Kidney (tissue), 22 donors: ENCODE measurements at places on chromosomes 11 and 22. TPM values are rescaled to one million over a fixed set of nuclear protein-coding genes. Genes with fewer than 3 reads are reported as not detected.
A peak's percentile ranks its signal among the peaks of the same experiment; 100 is the strongest.

DNA sequence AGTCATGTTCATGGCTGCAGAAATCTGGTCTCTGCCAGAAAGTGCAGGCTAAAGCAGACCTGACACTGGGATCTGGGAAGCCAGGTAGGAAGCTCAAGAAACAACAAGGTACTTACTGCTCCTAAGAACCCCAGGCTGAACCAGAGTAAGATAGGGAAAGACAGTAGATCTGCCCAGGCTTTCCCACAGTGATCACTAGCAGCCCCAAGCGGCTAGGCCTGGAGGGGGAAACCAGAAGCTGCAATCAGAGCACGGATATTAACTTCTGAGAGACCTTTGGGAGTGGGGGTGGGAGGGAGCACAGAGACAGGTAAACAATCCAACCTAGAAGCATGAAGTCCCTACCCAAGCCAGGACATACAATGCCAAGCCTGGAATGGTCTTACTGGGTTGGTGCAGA lies 135.2 kb upstream of the C11orf58 start:
- DNase-seq: peak; percentile 56
- H3K27me3 ChIP-seq: no peaks in the 10 kb centered on the region
- peaks cover 2% of the 10 kb centered on the region for H3K4me1 ChIP-seq
- H3K36me3 ChIP-seq: no peaks in the 10 kb centered on the region
- H3K27ac ChIP-seq: peak overlapping the region; percentile 82
- peak overlapping the region; percentile 93 for H3K4me3 ChIP-seq

DNA sequence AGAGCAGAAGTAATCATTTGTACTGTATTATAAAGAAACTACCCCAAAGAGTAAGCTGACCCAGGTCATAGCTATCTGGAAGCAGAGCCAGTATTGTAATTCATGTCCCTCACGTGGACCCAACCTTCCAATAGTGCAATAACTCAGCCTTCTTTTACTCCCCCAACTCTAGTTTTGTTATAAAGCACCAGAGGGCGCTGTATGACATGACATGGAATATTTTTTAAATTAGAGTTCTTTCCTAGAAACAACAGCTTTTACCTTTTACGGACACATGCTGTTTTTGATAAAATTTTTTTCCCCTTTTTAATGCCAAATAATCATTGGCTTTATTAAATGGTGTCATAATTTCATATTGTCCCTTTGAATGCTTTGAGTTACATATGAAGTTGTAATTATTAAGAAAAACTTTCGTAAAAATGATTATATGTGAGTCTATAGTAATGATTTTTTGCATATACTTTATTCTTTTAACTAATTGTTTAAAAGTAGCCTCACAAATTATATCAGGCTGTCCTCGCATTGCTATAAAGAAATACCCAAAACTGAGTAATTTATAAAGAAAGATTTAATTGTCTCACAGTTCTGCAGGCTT lies 76.9 kb downstream of the DKK3 start:
- no peak overlapping the region for H3K4me3 ChIP-seq
- no peak overlapping the region for H3K27ac ChIP-seq
- peak; percentile 77 for DNase-seq
- H3K36me3 ChIP-seq: peaks cover 5% of the 10 kb centered on the region

DNA sequence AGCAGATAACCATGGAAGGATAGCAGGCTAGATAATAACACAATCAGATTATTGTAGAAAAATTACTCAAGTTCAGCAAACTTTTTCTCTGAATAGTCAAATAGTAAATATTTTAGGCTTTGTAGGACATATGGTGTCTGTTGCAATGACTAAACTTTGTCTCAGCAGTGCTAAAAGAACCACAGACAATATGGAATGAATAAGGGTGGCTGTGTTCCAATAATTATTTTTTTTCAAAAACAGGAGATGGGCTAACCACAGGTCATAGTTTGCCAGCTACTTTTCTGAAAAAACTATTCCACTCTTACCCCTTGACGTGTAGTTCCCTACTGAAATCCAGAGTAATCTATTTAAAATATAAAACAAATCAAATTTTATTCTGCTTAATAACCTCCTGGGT lies 153.9 kb upstream of the LRRC4C start:
- H3K27ac ChIP-seq: no peak overlapping the region
- no peaks in the 10 kb centered on the region for H3K36me3 ChIP-seq
- no peaks in the 10 kb centered on the region for H3K27me3 ChIP-seq
- no peak for DNase-seq
- no peaks in the 10 kb centered on the region for H3K4me1 ChIP-seq

DNA sequence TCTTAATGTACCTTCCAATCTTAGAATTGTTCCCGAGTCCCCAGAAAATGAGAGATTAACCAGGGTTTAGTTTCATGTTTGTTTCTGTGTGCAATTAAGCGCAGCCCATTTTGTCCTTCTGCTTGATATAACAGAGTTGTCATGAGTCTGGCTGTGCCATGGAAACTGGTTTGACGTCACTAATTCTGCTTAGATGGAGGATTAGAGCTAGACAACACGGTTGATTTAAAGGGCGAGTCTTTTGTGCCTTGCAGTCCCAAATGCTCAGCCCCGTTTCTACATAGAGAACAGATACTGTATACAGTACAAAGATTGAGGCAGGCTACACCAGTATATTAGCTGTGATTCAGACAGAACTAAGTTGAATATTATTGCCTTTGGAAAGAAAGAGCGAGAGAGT lies 45.5 kb upstream of the ALKBH3 start:
- no peaks in the 10 kb centered on the region for H3K27me3 ChIP-seq
- no peaks in the 10 kb centered on the region for H3K36me3 ChIP-seq
- no peak overlapping the region for H3K4me3 ChIP-seq
- H3K4me1 ChIP-seq: no peaks in the 10 kb centered on the region
- peak overlapping the region; percentile 32 for H3K27ac ChIP-seq

- no peak for DNase-seq
- no peak overlapping the region for H3K27ac ChIP-seq
- peaks cover 13% of the 10 kb centered on the region for H3K4me1 ChIP-seq
- no peaks in the 10 kb centered on the region for H3K27me3 ChIP-seq
Observed at GRCh38 chr11:7522121-7522520, 8.3 kb downstream of the PPFIBP2 start.

Gene PIH1D2
- 7.5 TPM for total RNA-seq

Gene NXPE1
- 0.25 TPM for total RNA-seq

DNA sequence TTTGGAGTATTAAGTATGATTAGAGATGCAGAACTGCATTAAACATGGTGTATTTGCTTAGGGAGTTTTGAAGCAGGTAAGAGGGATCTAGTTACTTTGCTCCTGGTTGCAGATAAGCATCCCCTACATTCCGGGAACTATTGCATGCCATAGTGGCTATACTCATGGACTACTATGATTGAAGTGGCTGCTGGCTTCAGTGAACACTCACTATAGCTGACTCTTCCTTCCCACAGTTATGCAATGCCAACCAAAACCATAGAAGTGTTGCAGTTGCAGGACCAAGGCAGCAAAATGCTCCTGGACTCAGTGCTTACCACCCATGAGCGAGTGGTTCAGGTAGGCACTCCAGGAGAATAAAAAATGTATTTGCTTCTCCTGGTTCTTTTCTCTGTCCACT lies 17.0 kb downstream of the COA4 start:
- DNase-seq: no peak
- peaks cover 6% of the 10 kb centered on the region for H3K36me3 ChIP-seq
- H3K4me3 ChIP-seq: no peak overlapping the region
- no peak overlapping the region for H3K27ac ChIP-seq
- H3K27me3 ChIP-seq: no peaks in the 10 kb centered on the region

- no peak overlapping the region for H3K27ac ChIP-seq
- no peaks in the 10 kb centered on the region for H3K4me1 ChIP-seq
- H3K36me3 ChIP-seq: no peaks in the 10 kb centered on the region
- H3K4me3 ChIP-seq: no peak overlapping the region
Observed at GRCh38 chr22:33000342-33001280, 57.6 kb downstream of the SYN3 start.

DNA sequence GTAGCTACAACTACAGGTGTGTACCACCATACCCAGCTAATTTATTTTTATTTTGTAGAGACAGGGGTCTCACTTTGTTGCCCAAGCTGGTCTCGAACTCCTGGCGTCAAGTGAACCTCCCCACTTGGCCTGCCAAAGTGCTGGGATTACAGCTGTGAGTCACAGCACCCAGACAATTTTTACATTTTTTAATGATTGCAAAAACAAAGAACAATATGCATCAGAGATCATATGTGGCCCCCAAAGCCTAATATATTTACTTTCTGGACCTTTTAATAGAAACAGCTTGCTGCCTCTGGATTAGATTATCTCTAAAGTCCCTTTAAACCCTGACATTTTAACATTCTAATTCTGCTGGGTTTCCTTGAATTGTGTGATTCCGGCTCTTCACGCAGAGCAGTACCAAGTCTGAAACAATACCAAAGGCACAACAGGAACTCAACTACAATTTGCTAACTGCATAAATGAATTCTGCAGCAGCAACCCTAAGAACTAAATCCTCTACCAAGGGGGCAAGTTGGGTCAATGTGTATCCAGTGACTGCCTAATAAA lies 25.0 kb downstream of the RAB30 start:
- no peak for DNase-seq
- no peaks in the 10 kb centered on the region for H3K27me3 ChIP-seq
- peaks cover 3% of the 10 kb centered on the region for H3K4me1 ChIP-seq
- H3K4me3 ChIP-seq: no peak overlapping the region

DNA sequence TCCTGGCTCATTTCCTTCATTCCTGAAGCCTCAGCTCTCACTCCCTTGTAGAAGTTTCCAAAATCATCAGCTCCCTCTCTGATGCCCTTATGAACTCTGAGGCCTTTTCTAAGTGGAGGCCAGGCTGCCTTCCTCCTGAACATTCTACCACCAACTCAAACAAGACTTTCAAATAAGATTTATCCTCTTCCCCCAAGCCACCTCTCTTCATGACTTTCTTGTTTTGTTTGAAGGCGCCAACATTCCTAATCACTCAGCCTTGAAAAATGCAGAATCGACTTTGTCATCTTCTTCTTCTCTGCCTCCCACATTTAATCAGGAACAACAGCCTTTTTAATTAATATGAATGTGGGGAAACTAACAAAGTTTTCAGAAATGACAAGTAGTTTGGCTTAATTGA lies 927.9 kb downstream of the OPCML start:
- no peak overlapping the region for H3K27ac ChIP-seq
- no peaks in the 10 kb centered on the region for H3K4me1 ChIP-seq
- no peaks in the 10 kb centered on the region for H3K27me3 ChIP-seq
- no peak for DNase-seq

DNA sequence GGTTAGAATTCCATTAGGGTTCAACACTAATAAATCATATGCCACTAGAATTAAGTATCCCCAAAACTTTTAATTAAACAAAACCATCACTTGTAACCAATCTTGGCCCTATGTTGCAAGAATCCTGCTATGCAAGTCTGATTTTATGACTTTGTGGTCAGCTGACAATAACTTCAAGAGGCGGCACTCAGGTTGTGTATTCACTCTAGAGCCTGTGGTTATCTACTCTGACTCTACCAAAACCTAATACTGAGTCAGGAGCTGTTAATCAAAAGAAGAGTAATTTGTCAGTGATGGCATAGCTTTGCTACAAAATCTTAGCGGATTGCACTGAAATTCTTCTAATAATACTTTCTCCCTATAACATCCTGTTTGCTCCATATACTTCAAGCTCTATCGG lies 253.7 kb downstream of the AASDHPPT start:
- DNase-seq: no peak
- H3K27me3 ChIP-seq: no peaks in the 10 kb centered on the region

- no peak overlapping the region for H3K4me3 ChIP-seq
- no peak overlapping the region for H3K27ac ChIP-seq
- H3K36me3 ChIP-seq: no peaks in the 10 kb centered on the region
- no peaks in the 10 kb centered on the region for H3K4me1 ChIP-seq
Observed at GRCh38 chr11:131957201-131957600, 586.8 kb downstream of the NTM start.

DNA sequence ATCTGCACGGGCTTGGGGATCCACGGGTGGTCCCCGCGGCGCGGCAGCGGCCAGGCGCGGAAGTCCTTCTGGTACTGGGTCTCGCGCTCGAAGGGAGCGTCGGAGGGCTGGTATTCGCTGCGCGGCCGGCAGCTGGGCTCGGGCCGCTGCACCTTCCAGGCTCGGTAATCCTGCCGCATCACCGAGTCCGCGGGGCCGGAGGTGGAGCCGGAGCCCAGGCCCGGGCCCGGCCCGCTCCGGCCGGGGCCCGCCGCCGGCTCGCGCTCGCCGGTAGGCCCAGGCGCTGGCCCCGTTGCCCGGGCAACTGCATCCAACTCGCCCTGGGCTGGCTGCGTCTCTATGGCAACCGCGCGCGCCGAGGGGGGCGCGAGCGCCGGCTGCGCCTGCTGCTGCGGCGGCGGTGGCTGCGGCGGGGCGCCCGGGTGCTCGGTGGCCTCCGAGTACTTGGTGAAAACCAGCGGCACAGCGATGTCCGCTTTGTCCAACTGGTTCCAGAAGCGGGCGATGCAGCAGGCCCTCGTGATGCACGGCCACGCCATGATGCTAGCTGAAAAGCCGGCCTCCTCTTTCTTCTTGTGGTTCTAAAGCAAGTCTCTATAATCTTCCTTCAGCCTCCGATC lies 897 bp downstream of the MAP6 start:
- no peaks in the 10 kb centered on the region for H3K36me3 ChIP-seq
- peak overlapping the region; percentile 54 for H3K4me3 ChIP-seq
- peaks cover 2% of the 10 kb centered on the region for H3K27me3 ChIP-seq
- no peak overlapping the region for H3K27ac ChIP-seq

Gene TRIM34
- total RNA-seq: 6.7 TPM

- H3K27ac ChIP-seq: peak overlapping the region; percentile 32
- H3K4me3 ChIP-seq: peak overlapping the region; percentile 61
- DNase-seq: peak; percentile 92
Observed at GRCh38 chr11:46380340-46381047, 975 bp upstream of the MDK start.

GRCh38 chr11:74683941-74684481 lies 47.2 kb downstream of the CHRDL2 start:
- no peak for DNase-seq
- H3K36me3 ChIP-seq: no peaks in the 10 kb centered on the region
- H3K27ac ChIP-seq: no peak overlapping the region

DNA sequence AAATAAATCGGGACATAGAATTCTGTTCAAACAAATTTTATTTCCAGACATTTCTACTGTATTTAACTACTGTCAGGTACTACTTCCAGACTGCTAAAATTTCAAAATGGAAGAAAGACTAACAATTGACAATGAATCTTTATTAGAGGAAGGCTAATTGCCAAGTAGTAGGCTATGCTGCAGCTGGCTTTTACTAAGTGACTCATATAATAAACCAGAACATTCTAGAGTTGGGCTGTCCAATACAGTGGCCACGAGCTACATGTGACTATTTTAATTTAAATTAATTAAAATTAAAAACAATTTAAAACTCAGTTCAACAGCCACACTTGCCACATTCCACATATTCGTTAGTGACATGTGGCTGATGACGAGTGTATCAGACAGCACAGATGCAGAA lies 27.6 kb downstream of the CHKA start:
- H3K4me1 ChIP-seq: no peaks in the 10 kb centered on the region
- no peak overlapping the region for H3K27ac ChIP-seq
- no peak for DNase-seq
